ENCODE measurements at places on chromosomes 1 and 21.

- no peak for DNase-seq
Measured at GRCh38 chr1:214271174-214271858, 9.6 kb upstream of the SMYD2 start.

DNA sequence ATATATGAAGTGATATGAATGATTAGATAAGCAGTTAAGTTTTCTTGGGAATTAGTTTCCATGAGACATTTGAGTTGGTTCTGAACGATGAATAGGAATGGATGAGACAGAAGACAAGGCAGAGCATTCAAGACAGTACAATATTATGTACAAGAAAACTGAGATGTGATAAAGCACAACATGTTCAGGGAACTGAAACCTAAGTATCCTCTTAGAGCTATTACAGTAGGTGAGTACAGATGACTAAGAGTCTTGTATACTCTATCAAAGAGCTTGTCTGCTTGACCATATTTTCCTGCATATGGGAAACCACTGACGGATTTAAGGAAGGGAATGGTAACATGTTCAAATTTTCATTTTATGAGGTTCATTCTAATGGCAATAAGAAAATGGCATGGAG lies 61.6 kb downstream of the NME7 start:
- DNase-seq, result no peak

- no peak for DNase-seq
Measured at GRCh38 chr1:241336335-241336734, 20.7 kb downstream of the RGS7 start.

GRCh38 chr21:42793774-42794173 lies 85.6 kb downstream of the WDR4 start:
- DNase-seq, result no peak

DNA sequence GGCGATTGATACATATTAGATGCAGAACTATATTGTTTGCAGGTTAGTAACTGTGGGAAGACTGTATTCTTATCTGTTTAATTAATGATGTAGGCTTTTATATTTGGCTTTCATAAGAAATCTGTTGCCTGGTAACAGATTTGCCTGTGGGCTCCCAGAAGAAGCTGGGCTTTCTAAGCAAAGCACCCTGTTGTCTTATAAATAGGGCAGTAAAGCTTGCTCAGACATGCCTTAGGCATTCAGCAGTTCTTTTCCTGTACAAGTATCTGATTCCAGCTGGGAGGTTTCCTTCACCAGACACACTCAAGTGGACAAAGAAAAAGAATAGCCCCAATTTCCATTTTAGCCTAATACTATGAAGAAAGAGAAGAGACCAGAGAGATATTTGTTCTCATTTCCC lies 524.0 kb downstream of the LRRIQ3 start:
- DNase-seq, result peak; percentile 79

GRCh38 chr1:226461087-226461486 lies 53.2 kb upstream of the PARP1 start:
- no peak for DNase-seq

- DNase-seq, result no peak
Measured at GRCh38 chr1:154407198-154408091, 2.3 kb downstream of the IL6R start.

GRCh38 chr1:243597383-243597782 lies 252.7 kb downstream of the AKT3 start:
- DNase-seq, result no peak

DNA sequence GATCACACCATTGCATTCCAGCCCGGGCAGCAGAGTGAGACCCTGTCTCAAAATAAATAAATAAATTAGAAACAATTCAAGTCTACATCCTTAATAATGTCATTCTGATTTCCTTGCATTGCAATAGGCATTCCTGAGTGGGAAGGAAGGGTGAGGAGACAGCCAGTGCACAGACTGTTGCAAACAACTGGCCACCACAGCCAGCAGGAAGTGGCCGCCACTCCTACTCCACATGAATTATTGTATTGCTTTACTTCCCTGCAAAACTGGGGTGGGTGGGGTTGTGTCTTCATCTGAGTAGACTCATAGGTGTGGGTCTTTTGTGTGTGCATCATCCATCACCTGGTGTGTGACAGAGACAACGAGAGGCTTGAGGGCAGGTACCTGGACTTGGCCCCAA lies 60.1 kb downstream of the OPTC start:
- no peak for DNase-seq

DNA sequence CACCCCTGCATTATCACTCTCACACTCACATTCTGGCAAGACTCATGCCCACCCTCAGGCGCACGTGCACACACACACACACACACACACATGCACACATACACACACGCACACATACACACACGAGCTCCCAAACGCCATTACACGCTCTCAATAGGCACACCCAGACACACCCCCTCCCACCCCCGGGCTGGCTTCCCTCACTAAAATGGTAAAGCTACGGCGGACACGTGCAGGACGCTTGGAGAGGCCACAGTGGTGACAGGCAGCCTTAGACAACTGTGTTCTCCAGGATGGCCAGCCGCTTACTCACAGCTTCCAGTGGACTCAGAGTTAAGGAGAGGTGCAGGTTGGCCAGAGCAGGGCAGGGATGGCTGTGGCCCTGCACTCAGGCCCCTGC lies 10.1 kb downstream of the MATN1 start:
- no peak for DNase-seq

DNA sequence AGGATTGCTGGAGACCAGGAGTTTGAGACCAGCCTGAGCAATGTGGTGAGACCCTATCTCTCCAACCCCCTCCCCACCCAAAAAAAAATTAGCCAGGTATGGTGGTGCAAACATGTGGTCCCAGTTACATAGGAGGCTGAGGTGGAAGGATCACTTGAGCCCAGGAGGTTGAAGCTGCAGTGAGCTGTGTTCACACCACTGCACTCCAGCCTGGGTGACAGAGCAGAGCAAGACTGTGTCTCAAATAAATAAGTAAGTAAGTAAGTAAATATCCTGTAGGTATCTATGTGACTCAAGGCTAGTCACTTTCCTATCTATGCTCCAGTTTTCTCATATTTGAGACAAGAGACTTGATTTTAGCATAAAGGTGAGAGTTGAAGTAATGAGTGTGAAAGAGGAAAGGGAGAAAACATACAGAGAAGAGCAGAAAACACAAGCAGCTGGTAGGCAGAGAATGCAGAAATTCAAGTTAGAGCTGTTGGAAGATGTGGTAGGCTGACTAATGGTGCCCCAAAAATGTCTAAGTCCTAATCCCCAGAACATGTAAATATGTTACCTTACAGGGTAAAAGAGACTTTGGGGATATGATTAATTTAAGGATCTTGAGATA lies 7.5 kb downstream of the PPP1R12B start:
- DNase-seq, result no peak

DNA sequence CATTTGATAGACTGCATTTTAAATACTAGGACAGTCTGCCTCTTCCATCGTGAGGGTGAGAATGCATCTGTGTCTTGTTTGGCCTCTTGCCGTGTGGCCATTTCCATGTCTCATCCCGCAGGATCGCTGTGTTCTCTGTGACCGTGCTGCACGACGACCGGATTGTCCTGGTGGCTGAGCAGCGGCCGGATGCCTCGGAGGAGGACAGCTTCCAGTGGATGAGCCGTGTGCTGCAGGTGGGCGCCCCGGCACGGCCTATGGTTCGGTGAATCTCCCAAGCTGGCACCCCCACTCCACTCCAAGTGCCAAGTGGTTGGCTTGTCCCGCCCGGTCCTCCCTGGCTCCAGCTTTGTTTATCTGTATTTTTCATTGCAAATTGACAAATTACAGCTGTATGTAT lies 55.2 kb downstream of the S100B start:
- DNase-seq, result no peak

GRCh38 chr1:206633708-206634121 lies 1.6 kb upstream of the DYRK3 start:
- peak; percentile 50 for DNase-seq

DNA sequence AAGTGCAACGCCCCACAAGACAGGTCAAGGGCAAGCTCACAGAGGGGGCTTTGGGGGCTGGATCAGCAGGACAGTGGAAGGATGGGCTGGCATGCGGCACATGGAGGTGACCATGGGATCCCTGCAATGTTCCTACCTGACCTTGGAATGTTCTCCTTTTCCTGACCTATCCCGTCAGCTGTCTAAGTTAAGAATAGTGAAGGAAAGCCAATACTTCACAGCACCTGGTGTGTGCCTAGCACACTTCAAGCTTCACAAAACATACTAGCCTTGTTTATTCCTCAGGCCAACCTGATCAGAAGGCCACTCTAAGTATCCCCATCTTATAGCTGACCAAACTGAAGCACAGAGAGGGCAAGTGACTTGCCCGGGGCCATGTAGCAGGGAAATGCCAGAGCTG lies 31.2 kb downstream of the LRRC38 start:
- no peak for DNase-seq

GRCh38 chr21:35352066-35352770 lies 303.1 kb upstream of the RUNX1 start:
- no peak for DNase-seq

DNA sequence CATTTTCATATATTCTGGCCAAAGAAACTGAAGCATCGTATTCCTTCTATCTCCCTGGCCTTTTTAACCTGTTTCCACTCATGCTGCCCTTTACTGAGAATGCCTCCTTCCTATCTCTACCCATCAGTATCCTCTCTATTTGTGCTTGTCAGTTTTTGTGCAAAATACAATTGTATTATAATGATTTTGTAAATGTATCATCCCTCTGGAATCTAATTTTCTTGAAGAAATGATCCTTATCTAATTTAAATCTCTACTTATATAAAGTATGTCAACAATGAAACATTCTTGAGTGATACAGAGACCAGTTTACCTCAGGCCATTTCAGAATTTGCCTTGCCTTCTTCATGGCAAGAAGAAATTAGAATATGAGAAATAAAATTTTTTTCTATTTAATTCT lies 59.0 kb upstream of the TEKT2 start:
- DNase-seq, result no peak

- no peak for DNase-seq
Measured at GRCh38 chr1:217134857-217135568, 411.8 kb upstream of the ESRRG start.

- no peak for DNase-seq
Measured at GRCh38 chr1:168164771-168165170, 14.0 kb upstream of the TIPRL start.

GRCh38 chr1:67367370-67368045 lies 59.8 kb downstream of the IL12RB2 start:
- DNase-seq, result no peak

GRCh38 chr1:8211883-8212579 lies 105.9 kb upstream of the SLC45A1 start:
- peak; percentile 50 for DNase-seq

Measured in foreskin melanocyte (primary cell).